Body of pancreas (tissue), 4 donors: ENCODE measurements at places on chromosomes 7 and 10.

- no peak for DNase-seq
Observed at GRCh38 chr10:73813333-73813732, 1.9 kb upstream of the NDST2 start.

DNA sequence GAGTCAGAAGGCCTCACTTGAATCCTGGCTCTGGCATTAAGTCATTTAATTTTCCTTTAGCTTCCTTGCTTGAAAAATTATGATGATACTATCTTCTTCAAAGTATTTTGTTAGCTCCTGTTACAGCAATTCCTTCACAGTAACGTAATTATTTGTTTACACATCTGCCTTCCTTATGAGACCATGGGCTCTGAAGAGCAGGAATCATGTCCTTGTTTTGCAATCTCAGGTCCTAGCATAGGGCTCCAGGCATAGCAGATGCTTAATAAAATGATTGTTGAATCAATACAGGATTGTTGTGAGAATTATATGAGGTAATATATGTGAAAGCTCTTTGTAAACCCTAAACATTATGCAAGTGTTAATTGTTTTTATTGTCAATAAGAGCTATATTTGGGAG, 25.5 kb downstream of the KLHDC10 start:
- no peak for DNase-seq

DNA sequence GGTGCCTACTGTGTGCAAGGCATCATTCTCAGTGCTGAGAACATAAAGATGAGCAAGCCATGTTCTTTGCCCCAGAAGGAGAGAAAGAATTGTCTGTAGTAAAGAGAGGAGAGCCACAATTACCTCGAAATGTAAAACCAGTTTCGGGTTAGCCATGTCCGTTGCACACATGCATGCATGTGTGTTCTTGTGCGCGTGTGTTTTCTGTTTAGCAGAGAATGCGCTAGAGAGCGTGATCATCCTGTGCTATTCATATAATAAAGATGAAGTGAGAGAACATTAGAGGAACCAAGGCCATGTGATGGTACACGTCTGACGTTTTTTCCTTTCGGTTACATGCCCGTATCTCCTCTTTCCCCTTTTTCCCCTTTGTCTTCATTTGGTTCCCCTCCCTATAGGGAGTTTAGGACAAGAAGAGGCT, 158.2 kb downstream of the CELF2 start:
- no peak for DNase-seq

GRCh38 chr7:13532028-13532753, 457.3 kb downstream of the ETV1 start:
- DNase-seq = no peak

- DNase-seq = peak; percentile 40
Observed at GRCh38 chr7:41886901-41887311, 184.0 kb upstream of the INHBA start.

DNA sequence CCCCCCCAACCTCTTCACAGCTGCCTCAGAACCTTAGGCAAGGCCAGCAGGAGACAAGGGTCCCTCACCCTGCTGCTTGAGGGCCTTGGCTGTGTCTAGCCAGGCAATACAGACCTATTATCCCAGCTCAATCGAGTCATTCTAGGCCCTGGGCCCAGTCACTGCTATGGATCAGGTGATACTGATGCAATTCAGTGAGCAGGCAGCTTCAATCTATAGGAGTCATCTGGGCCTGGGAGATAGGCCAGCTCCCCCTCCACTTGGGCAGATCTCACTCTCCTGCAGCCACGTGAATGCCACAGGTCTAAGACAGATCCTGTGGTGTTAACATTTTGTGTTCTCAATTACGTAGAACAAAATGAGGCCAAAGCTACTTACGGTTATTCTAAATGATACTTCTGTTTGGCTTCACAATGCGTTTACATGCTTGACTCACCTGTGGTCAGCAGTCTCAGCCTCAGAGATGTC, 68.0 kb upstream of the LRRC4 start:
- no peak for DNase-seq

DNA sequence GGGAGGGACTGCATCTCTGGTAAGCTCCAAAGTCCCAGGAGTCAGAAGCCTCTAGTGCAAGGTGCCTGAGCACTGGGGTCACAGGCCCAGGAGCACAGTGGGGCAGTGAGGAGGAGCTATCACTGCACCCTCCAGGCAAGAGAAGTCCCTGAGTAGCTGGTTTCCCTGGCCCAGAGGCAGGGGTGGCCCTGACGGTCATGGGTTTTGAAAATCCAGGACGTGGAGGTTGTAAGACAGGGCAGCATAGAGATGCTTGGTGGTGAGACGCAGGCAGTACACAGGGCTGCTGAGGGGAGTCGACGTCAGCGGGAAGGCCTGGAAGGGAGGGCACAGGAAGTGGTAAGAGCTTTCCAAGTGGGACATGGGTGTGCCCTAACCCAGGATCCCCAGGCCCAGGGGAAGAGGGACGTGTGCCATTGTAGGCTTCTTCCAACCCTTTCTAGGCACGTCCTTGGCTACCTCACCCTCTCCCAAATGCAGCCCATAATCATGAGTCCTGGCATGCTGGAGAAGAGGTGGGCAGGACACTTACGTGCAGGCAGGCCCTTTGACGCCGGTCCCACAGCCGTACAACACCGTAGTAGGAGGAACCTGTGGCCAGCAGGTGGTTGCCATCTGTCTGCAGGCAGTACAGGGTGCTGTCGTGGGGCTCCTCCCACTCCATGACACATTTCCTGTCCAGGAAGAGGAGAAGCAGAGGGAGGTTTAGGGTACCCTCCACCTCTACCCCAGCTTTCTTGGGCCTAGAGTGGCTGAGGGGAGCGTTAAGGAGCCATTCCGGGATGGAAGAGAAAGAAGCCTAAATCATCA, 23.2 kb downstream of the DPCD start:
- no peak for DNase-seq

DNA sequence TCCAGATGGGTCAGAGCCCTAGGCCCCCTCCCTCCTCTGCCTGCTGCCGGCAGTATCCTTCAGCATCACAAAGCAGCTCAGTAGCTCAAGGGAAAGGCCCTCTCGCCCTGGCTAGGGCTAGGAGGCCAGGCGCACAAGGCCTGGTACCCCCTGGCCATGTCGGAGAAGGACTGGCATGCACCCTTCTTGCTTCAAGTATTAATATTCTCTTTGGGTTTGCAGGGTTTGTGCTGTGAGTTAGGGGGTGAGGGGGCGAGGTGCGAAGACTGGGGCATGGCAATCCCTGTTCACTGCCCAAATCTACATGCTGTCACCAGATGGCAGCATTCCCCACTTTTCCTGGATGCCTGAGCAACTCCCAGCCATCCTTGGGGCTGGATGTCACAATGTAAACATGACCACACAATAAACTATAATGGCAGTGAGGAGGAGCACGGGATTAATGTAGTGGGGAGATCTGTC, 105.2 kb downstream of the NEURL1 start:
- DNase-seq = peak; percentile 68

DNA sequence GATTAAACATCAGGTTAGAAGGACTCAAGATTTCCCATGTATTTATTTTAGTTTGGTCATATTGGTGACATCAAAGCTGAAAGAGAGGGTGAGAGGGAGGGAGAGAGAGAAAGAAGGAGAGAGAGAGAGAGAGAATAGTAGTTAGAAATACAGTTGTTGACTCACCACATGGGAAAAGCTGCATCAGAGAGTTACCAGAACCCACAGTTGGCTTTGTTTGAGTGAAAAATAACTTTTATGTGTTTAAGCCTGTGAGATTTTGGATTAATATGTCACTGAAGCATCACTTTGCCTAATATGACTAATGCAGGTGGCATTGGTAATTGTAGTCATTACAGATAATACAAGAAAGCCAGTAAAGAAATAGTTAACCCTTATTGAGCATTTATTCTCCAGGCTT, 303.9 kb downstream of the REEP3 start:
- no peak for DNase-seq

GRCh38 chr10:23094786-23095403, 484 bp upstream of the MSRB2 start:
- no peak for DNase-seq

DNA sequence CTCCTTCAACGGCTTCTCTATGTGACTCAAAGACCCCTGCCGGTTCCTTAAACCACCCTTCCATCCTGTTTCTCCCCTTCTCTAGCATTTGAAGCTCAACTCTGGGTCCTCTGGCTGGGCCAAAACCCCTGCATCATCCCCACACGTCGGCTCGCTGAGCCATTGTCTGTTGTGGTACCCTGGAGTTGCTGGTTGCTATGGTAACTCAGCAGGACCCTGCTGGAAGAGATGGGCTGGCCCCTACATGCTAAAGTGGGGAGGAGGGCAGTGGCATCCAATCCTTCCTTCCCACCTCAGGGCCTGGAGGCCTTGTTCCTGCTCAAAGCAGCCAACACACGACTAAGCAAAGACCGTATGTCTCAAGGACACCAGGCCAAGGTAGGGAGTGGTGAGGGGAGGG, 452.5 kb downstream of the PLXNA4 start:
- no peak for DNase-seq

- DNase-seq = no peak
Observed at GRCh38 chr7:105006367-105007136, 7.5 kb upstream of the KMT2E start.

- DNase-seq = no peak
Observed at GRCh38 chr7:84368122-84368521, 173.5 kb upstream of the SEMA3A start.

- no peak for DNase-seq
Observed at GRCh38 chr7:128067983-128068382, 36.7 kb upstream of the LRRC4 start.

DNA sequence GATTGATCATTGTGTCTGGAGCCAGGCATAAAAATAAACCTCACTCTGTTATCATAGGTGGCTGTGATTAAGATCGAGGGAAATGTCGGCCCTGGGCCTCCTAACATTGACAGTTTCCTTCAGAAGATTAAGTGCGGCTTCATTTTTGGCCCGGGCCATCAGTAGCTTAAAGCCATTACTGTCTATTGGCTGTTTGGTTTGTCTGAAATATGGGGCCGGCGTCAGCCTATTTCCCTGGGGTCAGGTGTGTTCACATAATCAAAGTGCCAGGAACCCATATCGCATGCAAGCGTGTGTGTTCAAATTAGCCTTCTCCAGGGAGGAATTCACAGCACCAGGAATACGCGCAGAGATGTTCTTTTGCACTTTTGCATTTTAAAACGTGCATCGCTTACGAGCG, 114.7 kb downstream of the CUX1 start:
- DNase-seq = no peak

GRCh38 chr7:39709768-39710311, 86.5 kb downstream of the RALA start:
- DNase-seq = no peak

- no peak for DNase-seq
Observed at GRCh38 chr7:27575613-27576012, 87.1 kb downstream of the HIBADH start.

DNA sequence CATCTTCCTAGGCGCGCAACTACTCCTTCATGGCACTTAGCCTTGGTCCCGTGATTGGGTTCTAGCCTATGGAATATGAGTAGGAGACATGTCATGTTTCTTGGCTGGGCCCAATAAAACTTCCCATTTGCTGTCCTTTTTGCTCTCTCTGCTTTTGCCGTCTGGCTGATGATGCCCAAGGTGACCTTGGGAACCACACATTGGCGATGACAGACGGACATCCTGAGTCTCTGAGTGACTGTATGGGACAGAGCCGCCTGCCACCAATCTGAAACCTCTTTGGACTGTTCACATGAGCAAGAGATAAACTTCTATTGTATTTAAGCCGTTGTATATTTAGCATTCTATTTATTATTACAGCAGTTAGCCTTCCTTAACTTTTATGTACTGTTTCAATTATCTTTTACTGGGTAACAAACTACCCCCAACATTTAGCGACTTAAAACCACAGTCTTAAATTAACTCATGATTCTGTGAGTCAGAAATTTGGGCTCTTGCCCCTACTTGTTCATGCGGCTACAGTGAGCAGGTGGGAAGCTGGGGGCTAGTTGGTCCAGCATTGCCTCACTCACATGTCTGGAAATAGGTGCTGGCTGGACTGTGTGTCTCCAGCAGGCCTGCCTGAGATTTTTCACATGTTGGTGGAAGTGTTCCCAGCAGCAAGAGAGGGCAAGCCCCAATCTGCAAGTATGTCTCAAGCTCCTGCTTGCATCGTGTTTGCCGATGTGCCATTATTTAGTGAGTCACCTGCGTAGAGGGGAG, 71.7 kb downstream of the NOD1 start:
- no peak for DNase-seq

DNA sequence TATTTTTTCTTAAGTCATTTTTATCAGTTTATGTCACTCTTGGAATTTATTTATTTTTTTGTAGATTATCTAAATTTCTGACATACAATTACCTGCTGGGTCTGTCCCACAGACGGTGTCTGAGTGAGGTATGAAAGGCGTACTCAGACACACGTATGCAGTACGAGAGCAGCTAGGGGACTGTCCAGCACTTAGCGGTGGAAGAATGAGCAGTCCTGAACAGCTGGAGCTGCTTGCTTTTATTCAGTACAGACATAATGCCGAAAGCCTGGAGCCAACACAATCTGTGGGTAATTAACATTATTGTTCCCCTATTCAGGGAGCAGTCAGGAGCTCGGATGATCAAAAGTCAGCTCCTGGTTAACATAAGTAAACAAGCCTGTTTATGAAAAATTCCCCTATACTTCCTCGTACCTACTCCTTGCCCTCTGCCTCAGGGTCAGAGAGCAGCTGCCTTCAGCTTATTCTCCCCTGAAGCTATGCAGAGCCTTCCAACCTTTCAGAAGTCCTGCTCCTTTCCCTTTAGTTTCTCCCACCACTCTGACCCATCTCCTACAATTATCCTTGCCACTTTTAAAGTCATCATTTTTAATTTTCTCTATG, 488.0 kb upstream of the POM121L12 start:
- DNase-seq = no peak

DNA sequence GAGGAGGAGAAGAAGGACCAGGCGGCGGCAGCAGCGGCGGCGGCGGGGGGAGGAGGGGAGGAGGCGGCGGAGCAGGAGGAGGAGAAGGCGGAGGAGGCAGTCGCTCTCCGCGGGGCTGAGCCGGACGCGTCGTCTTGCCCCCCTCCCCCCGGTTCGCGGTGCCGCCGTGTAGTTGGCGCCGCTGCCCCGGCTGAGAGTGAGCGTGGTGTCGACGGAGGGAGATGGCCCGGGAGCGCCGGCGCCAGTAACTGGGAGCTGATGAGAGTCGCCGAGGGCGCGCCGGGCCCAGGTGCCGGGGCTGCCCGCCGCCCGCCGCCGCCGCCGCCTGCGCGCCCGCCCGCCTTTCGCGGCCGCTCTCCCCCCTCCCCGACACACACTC, 257 bp downstream of the WAC start:
- DNase-seq = no peak

- peak; percentile 34 for DNase-seq
Observed at GRCh38 chr10:83991986-83992753, 147.1 kb upstream of the GHITM start.

DNA sequence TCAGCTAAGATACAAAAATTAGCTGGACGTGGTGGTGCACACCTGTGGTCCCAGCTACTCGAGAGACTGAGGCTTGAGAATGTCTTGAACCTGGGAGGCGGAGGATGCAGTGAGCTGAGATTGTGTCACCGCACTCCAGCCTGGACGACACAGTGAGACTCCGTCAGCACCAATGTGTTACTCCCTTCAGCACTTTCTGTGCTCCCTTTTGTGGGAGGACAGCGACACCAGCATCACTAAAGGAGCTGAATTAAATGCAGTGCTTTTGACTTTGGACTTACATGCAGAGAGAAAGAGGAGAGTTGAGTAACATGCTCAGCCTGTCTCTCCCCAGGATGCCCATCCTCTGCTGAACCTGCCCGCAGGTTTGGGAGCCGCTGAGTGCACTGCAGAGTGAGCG, 92.2 kb upstream of the RHEB start:
- DNase-seq = no peak

- DNase-seq = no peak
Observed at GRCh38 chr10:71269301-71270288, 49.5 kb upstream of the SLC29A3 start.

GRCh38 chr7:129689995-129690581, 78.6 kb downstream of the NRF1 start:
- no peak for DNase-seq
